D721Med (cell line): ENCODE measurements at places on chromosomes 11 and 22.
A peak's percentile ranks its signal among the peaks of the same experiment; 100 is the strongest.

DNA sequence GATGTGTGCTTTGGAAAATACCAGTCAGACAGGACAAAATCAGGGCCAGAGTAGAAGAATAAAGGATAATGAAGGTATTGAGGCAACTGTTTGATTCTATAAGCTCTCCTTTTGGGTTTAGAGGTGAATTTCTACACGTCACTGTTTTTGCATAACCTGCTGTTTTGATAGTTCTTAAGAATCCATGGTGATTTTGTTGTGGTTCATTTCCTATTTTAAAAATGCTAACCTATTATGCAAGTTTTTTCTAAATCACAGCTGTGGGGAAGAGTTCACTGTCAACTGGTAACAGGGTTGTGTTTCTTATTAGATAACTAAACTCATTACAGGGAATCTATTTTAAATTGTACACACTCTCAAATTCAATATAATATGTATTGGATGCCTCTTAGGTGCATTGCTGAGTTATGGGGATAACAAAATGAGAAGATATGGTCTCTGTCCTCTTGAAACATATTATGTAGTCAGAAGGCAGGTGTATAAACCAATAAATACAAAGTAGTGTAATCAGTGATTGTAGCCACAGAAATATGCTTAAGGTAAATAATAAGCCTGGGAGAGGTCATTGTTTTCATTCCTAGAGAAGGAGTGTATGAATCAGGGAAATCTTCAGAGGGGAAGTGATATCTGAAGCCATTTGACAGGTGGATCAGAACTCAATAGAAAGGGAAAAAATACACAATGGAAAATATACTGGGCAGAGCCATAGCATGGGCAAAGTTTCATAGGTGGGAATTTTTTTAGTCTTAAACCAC is 192.5 kb downstream of the FAT3 start:
- DNase-seq: no peak

- no peak for DNase-seq
Observed at GRCh38 chr11:1929621-1930461, 10.3 kb downstream of the TNNT3 start.

- DNase-seq: peak; percentile 72
Observed at GRCh38 chr11:72813740-72814285, 398 bp upstream of the ATG16L2 start.

GRCh38 chr11:103420593-103420992 is 311.4 kb downstream of the DYNC2H1 start:
- DNase-seq: no peak

DNA sequence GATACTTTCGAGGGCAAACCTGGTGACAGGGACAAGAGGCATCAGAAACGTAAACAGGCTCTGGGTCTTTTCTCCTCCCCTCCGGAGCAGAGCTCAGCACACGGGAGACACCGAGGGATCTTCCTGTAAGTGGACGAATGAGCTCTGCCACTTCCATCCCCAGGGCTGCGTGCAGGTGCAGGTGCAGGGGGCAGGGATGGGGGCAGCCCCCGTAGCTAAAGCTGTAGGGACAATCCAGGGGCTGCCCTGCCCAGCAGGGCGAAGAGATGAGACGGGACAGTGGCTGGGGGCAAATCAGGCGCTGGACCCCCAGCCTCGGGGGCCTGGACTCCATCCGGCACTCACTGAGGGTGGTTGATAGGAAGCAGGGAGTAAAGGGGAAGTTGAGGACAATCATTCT is 505.4 kb downstream of the BRD1 start:
- no peak for DNase-seq

- DNase-seq: no peak
Observed at GRCh38 chr22:37148742-37149665, 712 bp downstream of the IL2RB start.

GRCh38 chr11:94933223-94934130 is 39.9 kb downstream of the CWC15 start:
- no peak for DNase-seq

- DNase-seq: no peak
Observed at GRCh38 chr22:43442386-43443151, 30.8 kb downstream of the MPPED1 start.

DNA sequence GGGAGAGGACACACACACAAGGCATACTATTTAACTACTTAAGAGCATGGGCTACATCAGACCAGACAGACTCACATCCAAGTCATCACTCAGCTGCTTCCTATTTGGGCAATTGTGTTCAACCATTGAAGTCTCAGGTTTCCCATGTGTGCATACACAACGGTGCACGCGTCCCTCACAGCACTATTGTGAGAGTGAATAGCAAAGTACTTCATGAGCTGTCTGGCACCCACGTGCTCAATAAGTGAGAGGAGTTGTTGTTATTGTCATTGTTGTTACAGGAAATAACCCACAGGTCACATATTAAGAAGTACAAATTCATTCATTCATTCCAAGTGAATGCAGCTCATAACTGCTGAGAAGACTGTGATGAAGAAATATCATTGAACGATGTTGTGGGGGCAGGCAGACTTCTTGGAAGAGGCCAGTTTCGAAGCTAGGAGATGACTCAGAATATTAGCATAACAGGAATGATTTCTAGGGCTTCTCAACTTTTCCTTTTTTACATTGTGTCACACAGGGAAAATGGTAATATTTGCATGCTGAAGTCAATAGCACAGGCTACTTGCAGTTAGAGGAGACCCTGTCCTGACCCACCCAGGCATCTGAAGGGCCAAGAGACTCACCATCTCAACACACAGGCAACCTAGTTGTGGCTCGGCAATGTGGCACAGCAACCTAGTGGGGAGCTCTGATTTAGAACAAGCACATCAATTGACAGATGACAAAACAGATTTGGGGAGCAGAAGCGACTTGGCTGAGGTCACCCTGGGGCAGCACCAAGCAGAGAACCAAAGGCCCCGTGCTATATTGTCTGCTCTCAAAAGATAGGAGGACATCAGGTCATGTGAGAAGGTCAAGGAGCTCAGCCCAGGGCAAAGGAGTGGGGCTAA is 606.0 kb downstream of the BUD13 start:
- no peak for DNase-seq

DNA sequence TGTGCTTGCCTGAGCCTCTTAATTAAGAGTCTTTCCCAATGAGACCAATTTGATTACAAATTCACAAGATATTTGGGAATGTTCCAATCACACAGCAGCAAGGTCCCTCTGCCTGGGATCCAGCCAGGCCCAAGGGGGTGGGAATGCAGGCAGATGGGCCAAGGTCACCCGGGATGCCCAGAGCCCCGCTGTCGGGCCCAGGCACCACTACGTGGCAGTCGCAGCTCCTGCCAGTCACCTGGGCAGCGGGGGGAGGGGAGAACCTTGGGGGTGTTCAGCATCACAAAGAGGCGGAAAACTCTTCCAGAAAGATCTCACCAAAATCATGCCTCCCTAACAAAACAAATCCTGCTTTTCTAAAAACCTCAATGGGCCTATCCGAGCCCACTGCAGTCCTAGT is 30.9 kb downstream of the PPM1F start:
- DNase-seq: no peak

DNA sequence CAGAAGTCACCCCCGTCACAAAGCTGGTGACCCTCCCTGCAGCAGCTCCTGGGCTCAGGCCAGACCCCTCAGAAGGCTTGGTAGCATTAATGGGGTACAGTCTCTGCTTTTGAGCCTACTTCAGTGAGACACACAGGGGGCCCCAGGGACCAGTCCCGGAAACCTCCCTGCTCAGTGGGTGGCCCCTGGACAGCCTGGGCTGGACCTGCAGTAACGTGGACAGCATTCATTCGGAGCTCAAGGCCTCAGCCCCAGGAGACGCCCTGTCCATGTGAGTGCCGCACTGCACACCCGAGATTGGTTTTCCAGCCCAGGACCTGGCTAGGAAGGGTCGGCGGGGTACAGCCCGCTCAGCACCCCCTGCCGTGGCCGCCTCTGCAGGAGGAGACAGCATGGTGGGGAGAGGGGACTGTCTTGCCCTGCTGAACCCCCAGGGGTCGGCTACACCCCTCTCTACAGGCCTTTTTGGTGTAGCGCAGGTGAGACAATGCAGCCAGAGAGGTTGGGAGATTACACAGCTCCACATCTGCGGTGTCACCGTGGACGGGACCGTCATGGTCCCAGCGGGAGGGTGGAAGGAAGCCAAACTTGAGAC is 83.4 kb downstream of the FBLN1 start:
- DNase-seq: no peak

DNA sequence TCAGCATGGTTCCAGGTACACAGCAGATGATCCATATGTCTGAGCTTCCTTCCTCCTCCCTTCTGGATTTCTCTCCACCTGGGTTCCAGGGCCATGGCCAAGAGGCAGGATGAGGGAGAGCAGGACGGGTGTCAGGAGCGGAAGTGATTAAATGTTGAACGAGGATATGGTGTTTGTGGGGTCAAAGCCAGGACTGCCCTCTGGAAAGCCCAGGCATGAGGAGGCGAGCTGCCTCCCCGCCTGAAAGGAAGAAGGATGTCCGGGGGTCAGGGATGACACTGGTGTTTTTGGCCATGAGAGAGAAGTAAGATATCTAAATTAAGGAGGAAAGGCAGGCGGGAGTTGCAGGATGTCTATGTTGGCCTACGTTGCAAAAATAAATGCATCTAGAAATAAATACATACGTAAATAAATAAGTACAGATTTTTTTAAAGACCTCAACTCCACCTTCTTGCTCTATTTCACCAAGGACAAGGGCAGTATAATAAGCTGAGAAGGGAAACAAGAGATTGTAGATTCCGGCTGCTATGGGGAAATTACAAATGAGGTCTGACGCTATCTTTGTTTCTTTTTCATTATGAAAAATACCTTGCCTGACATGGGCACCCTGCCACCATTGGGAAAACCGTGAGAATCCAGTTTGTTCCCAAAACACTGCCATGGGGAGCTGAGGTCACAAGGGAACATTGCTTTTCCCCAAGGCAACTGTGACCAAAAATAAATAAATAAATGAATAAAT is 27.6 kb upstream of the LIPT2 start:
- DNase-seq: no peak

- DNase-seq: no peak
Observed at GRCh38 chr11:10978198-10978597, 120.3 kb upstream of the ZBED5 start.

DNA sequence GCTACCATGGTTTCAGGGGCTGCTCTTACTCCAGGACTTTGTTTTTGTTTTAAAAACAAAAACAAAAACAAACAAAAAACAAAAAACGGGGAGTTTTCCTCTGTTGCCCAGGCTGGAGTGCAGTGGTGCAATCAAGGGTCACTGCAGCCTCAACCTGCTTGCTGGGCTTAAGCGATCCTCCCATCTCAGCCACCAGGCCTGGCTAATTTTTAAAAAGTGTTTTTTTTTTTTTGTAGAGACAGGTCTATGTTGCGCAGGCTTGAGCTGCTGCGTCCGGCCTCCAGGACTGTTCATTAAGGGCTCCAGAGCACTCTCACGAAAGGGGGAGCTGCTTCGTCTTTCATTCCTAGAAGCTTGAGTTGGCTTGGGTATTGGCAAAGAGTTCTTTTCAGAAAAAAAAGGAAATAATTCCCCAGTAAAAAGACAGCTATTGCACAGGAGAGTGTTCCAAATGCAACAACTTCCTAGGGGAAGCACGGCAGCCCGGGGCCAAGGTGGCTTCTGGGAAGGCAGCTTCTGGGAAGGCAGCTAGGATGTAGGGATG is 78.5 kb downstream of the NAT10 start:
- no peak for DNase-seq

DNA sequence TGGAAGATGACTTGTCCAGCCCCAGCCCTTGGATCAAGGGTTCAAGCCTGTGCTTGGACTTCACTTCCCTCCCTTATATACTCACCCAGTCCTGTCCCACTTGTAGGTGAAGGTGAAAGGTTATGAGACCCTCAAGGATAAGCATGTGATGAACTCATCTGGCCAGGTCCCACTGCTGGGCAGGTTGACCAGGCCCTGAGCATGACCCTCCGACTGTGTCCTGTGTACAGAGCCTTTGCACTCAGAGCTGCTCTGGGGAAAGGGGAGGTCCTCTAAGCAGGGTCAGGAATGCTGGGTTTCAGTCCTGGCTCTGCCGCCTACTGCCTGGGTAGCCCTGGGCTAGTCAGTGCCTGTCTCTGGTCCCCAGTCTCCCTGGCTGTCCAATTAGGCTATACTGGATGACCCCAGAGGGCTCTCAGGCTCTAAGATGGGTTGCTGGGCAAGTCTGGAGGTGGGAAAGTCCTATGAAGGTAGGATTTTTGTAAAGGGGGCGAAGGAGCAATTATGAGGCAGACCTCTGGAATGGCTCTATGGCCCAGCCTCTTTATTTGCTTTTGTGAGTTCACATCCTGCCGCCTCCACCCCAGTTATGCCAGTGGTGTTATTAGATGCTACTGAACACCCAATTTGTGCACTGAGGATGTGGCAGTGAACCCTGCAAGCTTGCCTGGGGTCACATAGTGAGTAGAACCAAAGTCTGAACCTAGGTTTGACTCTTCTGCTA is 14.1 kb downstream of the DGAT2 start:
- DNase-seq: no peak

- no peak for DNase-seq
Observed at GRCh38 chr22:32355760-32356159, 1.9 kb upstream of the RFPL3 start.

DNA sequence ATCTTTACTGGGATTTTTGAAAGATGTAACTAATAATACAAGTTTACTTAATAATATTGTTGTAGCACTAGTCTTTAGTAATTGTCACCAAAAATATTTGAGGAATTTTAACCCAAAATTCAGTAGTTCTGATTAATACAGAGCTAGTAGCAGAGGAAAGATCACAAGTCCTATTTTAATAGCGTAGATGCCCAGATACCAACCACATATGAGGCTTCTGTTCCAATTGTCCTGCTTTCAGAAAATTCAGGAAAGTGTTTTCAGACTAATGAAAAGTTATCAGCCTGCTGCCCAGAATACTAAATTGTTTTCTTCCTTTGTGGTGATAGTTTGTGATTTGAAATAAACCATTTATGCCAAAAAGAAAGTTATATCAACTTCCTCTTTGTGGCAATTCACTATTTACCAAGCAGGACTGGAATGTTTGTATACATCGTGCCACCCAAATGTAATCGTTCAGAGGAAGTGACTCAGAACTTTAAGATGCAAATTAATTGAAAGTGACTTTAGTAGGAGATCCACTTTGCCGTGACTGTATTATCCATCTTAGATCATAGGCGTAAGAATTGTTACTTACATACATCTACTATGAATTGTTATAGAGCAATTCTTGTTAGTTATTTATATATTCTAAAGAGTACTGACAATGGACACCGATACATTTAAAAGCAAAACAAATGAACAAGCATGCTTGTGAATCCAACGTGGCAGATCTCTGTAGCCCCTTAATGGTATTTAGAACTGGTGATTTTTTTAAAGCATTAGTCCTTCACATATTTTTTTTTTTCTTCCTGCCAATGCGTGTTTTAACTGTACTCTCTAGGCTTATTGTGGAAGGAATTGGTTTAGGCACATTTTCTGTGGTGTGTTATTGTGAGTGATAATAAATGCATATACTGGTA is 231.0 kb downstream of the DDX10 start:
- DNase-seq: no peak
